ENCODE measurements at places on chromosomes 5 and 9.

- no peak for DNase-seq
These were observed 81.9 kb downstream of the PDZD2 start for GRCh38 chr5:31720811-31721345.

DNA sequence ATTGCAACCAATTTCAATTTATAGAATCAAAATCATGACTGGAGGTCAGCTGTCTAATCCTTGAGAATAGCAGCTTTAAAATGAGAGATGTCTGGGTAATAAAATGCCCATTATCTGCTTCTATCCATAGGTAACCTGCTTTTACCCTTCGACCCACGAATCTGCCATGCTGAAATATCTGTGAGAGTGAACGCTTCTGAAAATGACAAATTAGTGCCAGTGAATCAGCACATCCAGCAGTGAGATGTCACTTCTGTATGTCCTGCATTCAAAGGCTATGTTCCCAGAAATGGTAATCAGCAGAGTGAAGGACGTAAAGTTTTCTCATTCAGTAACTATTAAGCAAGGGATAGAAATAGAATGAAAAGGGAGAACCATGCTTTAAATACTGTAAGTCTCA lies 532.4 kb upstream of the ITGA1 start:
- DNase-seq, result no peak

- no peak for DNase-seq
These were observed 104.9 kb downstream of the ARL15 start for GRCh38 chr5:54205453-54205852.

DNA sequence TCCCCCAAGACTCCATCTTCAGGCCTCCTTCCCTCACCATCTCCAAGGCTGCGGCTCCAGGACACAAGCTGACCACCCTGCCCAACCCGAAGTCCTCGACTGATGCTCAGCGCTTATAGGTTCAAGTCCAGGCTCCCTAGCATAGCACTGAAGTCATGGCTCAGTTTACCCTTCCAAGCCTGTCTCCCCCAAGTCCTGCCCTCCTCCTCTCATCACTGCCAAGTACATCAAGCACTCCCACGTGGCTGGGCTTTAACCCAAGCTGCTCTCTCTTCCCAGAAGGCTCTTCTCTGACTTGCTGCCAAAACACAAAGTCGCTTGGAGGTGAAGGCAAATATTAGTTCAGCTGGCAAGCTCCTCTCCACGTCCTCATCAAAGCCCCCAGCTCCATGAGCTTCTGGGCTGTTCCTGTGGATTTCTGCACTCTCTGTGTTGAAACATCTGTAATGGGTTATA lies 22.1 kb upstream of the MARCHF6 start:
- DNase-seq, result no peak

DNA sequence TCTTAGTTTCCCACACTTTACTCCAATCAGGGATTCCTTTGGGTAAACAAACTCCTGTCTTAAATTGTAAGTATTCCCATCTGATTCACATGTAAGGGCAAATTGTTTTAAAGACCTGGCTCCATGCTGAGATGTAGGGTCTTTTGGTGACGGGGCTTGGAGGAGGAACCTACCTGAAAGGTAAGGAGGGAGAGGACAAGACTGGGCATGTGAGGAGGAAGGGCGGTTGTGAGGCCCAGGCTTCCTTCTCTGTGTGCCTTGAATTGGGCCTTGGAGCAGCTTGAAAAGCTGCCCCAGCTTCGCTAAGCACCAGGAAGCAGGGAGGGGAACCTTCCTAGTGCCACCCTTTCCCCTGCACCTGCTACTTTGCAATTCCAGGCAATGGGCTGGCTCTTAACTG lies 86.8 kb downstream of the C9orf152 start:
- no peak for DNase-seq

GRCh38 chr9:81499021-81499454 lies 190.3 kb downstream of the TLE1 start:
- DNase-seq, result no peak

- DNase-seq, result no peak
These were observed 222.4 kb downstream of the DOCK8 start for GRCh38 chr9:437066-437465.

- DNase-seq, result no peak
These were observed 98.3 kb downstream of the UGCG start for GRCh38 chr9:111994831-111995458.

DNA sequence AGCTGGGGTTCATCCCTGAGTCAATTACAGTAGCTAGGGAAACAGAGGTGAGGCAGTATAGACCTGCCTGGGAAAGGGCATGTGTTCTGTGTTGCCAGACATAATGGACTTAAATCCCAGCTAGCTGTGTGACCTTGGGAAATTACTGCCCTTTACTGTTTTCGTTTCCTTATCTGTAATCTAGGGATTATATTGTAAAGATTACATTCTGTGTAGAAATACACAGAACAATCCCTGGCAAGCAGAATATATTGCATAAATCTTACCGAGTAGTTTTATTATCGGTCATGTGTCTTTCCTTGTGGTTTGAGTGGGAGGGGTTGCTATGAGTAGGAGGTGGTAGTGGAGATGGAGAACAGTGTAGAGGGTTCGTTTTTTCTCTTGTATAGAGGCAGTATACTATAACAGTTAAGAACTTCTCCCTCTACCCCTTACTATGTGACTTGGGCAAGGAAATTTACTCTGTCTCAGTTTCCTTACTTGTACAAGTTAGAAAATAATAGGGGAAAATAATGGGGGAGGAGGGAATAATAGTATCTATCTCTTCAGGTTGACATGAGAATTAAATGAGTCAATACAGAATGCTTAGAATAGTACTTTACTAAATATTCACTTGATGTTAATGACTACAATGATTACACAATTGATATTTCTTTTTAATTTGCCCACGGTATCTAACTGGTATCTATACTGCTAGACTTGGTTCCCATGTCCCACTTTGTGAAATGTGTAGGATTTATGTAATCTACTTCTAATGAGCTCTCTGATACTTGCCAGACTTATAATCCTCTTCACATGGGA lies 7.1 kb upstream of the DMXL1 start:
- DNase-seq, result peak; percentile 76

- no peak for DNase-seq
These were observed 128.9 kb upstream of the PTPN3 start for GRCh38 chr9:109627042-109627441.

DNA sequence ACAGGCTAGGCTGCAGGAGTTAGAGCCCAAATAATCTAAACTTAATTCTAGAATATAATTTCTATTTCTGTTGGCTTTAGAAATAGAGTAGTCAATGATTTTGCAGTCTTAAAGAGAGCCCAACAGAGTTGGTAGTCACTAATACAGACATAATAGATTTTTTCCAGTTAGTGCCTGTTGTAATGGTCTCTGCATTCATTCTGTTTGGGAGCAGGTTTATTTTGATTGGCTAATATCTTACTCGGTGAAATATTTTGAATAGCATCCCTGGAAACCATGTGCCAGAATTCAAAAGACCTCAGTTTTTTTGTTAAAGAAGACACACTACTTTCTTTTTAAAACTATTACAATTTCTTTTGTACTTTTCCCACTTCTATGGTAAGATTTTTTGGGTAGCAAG lies 107.2 kb downstream of the RASGRF2 start:
- no peak for DNase-seq

- DNase-seq, result no peak
These were observed 65.1 kb downstream of the DAP start for GRCh38 chr5:10695759-10696543.

DNA sequence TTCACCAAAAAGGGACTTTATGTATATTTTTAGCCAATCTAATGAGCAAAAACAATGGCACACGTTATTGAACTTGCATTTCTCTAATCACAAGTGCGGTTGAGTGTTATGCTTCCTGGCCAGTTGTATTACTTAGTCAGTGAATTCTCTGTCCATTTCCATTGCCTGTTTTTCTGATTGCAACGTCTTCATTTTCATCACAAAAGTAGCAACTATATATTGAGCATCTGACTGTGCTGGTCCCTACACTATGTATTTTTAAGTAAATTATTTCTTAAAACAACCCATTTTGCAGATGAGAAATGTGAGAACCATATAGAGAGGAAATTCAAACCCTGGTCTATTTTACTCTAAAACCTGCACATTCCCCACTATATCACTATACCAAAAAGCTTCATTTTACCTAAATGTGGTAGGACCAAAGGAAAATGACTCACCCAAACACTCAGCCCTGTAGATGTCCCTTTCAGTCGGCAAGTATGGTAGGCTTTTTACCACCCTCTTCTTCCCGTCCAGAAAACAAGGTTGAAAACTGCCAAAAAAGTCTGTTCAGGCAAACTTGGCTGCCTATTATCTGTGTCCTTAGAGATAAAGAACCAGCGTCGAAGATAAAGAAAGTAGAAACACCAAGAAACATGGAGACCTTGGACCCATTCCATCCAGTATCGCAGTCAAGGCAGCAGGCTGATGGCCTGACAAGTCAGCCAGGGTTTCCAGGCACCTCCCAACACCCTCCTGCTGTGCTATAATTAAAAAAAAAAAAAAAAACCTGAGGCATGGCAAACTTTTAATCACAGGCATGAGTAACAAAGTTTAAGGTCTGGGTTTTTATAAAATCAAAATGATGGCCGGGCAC lies 18.8 kb upstream of the FAM13B start:
- no peak for DNase-seq

- no peak for DNase-seq
These were observed 233.1 kb downstream of the RASEF start for GRCh38 chr9:82829818-82830217.

DNA sequence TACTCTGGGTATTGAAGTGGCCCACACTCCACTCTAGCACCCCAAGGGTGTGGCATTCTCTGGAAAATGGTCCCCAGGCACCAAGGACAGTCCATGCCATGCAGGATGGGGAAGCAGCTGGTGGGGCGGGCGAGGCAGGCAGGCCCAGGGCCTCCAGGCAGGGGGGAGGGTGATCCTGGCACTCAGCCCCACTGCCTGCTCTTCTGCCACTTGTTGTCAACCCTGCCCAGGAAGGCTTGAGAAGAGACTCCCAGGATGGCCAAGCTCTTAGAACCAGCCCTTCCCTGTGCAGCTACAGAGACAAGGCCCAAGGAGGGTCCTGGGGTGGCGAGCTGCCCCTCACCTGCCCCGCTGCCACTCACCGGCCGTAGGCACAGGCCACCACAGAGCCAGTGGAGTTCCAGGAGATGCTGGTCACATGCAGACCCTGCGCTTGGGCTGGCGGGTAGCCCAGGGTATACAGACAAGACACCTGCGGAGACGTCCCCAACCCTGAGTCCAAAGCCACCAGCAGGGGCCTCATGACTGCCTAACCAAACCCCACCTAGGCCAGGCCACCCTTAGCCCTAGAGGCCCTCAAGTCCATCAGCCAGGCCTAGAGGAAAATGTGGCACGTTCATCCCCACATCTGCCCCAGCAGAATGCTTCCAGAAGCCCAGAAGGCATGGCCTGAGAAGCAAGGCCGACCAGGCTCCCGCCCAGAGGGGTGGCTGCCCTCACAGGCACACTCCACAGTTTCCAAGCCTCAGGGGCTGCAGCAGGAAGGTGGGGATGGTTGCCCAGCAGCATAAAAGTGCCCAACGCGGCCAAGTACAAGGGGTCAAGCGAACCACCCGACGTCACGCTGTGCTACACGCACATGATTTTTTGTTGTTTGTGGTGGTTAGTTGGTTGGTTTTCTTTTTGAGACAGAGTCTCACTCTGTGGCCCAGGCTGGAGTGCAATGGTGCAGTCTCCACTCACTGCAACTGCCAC lies 19.8 kb downstream of the DYNC2I2 start:
- DNase-seq, result no peak

DNA sequence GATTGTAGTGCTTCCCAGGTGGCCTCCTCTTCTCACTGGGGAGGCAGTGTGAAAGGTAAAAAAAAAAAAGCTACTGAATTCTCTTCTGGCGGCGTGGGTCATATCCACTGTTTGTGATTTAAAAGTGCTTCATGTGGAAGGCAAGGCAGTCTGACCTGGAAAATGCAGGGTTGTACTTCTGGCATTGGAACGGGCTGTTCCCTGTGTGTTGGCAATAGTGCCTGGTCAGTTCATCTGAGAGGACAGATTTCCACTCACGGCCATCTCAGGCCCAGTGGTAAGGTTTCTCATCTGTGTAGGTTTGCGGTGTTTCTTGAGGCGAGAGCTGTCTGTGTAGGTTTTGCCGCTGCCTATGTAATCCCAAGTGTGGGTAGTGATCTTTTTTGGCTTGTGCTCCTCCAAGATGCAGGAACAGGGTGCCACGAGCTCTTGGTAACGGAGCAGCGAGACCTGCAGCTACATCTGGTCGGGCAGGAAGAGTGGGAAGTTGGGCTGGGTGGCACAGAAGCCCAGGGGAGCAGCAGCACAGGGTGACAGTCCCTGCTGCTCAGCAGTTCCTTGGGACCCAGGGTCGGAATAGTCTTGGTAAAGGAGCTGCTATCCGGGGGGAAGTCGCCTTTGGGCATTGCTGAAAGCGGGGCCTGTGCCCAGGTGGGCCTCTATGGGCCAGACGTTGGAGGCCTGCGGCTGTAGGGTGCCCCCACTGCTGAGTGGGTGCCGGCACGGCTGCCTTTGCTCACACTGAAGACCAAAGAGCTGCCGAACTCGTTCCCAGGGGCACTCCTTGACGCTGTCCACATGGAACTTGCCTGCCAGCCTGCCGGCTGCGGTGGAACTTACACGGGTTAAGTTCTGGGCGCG lies 11.2 kb downstream of the RCL1 start:
- DNase-seq, result no peak

GRCh38 chr5:101608322-101608721 lies 687.8 kb downstream of the SLCO4C1 start:
- no peak for DNase-seq

DNA sequence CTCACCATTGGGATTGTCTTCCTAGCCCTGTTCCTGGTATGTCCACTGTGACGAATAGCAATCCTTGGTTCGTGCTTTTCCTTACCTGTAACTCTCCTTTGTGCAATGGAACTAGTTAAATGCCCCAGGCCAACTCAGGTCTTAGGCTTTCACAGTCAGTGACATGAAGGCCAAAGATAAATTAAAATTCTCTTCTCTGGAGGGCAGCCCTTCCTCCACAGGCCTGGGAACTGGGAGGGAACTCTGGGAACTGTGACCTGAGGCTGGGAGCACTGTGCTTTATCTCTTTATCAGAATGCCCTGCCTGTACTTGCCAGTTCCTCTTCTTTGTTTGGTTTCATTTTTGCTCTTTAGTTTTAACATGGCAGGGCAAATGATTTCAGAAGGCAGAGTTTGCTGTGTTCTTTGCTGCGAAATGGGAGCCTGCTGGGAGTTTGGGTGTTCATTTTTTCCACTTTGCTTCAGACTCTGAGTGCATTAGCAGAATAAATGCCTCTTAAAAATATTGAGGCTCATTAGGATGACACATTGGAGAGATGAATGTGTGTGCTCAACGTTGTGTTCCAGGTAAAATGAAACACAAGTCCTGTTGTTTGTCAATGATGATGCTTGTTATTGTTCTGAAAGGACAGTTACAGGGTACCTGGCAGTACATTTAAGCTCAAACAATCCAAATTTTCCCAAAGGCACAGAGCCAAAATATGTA lies 118.1 kb downstream of the NUDT12 start:
- no peak for DNase-seq

GRCh38 chr9:84916769-84917168 lies 247.2 kb downstream of the NTRK2 start:
- no peak for DNase-seq

DNA sequence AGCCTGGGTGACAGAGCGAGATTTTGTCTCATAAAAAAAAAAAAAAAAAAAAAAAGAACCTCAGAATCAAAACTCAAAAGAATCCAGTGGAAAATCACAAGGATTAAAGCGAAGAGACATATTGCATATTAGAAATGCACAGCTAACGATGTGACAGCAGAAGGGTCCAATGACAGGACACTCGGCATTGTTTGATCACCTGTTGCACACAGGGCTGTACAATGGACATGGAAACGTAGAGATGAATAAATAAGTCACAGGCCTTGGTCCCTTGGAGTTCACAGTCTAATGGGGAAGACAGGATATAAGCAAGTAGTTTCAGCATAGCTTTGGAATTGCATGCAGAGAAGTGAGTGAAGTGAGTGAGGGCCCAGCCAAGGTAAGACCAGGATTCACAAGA lies 25.9 kb upstream of the PIK3R1 start:
- DNase-seq, result no peak

- no peak for DNase-seq
These were observed 161.0 kb downstream of the SPATA31D1 start for GRCh38 chr9:82149501-82149946.

Data from suppressor macrophage (primary cell).